Breast epithelium (tissue), 4 donors: ENCODE measurements at places on chromosomes 11 and 22.

GRCh38 chr22:40210818-40211217 is 33.1 kb downstream of the TNRC6B start:
- DNase-seq, result no peak

DNA sequence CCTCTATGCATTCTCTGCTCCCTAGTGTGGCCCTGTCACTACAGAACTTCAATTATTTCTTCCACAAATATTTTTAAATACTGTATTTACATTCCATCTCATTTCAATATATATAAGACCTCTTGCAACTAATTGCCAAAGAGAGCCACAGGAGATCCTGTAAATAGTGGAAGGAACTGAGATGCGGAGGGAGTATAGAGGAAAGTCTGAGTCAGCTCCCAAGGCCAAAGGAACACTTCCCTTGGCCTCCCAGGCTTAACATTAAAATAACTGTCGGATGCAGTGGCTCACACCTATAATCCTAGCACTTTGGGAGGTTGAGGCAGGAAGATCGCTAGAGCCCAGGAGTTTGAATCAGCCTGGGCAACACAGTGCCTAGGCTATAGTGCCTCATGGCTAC is 31.2 kb downstream of the RBFOX2 start:
- no peak for DNase-seq

GRCh38 chr22:40729284-40729683 is 50.0 kb downstream of the MCHR1 start:
- DNase-seq, result no peak

GRCh38 chr11:32094923-32095322 is 4.0 kb downstream of the RCN1 start:
- DNase-seq, result no peak

DNA sequence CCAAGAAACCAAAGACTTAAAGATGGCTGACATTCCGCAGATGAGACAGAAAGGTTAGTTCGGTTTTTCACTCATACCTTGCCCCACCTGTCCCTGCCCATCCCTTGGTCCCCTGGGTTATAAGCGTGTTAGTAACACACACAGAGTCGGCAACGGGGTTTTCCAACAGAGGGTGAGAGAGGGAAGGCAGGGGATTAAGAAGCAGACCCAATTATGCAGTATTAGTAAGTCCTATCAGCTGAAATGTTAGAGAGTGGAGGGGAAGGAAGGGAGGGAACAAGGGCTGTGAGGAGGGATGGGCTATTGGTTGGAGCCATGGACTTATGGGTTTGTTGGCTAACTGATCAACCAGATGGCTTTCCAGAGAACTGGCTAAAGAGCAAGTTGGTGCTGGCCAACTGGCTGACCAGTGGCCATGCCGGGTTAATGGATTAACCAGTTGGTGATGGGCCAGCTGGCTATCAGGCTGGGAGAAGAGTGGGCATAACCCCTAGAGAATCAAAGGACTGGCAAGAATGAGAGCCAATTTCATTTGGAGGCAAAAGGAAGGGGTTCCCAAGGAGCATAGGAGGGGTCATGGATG is 45.5 kb downstream of the NRXN2 start:
- DNase-seq, result no peak

DNA sequence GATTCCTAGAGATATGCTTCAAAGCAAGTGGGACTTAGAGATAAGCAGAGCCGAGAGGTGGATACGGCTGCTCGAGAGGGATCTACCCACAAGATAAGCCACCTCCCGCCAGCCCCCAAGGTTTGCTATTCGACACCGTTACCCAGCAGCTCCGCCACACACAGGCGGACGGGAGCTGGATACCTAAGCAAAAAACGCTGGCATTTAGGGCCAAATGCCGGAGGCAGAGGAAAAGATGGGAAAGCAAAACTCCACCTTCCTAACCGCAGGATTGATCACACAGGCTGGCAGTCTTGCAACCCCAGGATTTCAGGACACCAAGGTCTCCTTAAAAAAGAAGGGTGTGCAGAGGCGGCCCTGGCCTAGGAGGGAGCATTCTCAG is 709 bp downstream of the FTH1 start:
- DNase-seq, result no peak

DNA sequence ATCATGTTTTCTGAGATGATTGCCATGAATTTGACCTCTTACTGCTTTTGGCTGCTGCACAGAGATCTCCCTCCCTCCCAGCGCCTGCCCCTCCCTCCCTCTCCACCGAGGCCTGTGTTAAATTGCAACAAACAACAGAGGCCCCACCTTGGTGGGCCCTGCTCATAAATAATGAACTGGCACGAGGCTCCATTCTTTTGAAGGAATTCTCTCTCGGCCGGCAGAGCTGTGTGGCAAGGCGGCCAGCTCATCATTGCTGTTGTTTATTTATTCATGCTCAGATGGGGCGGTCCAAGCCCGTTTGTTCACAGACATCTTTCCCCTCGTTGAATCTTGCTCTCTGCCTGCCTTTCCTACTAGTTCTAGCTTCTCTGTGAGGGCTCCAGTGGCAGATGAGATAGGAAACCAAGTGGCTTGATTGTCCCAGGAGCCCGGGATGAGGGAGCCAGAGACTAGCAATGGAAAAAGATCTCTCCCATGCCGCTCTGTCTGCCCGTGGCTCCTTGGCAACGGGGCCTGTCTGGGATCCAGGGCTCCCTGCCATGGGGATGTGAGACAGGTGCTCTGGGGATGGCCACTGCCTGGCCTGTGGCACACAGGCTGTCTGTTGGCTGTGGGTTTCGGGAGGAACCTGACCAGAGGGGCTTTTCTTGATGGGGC is 192.6 kb downstream of the DSCAML1 start:
- DNase-seq, result no peak

DNA sequence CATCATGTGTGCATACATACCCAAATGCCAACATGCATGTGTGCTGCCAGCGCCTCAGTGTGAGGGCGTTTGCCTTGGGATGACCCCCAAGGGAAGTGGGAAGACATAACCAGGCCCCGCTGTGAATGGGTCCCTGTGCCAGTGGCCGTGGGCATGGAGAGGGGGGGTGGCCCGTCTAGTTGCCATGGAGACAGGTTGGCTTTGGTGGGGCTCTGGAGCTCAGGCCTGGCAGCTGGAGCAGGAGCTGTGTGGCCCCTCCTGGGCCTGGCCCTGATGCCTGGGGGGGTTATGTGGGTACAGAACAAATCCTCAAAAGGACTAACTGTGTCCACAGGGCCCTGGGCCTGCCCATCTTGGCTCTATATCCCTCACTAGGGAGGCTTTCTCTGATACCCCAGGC is 8.0 kb downstream of the SYT7 start:
- DNase-seq, result no peak

DNA sequence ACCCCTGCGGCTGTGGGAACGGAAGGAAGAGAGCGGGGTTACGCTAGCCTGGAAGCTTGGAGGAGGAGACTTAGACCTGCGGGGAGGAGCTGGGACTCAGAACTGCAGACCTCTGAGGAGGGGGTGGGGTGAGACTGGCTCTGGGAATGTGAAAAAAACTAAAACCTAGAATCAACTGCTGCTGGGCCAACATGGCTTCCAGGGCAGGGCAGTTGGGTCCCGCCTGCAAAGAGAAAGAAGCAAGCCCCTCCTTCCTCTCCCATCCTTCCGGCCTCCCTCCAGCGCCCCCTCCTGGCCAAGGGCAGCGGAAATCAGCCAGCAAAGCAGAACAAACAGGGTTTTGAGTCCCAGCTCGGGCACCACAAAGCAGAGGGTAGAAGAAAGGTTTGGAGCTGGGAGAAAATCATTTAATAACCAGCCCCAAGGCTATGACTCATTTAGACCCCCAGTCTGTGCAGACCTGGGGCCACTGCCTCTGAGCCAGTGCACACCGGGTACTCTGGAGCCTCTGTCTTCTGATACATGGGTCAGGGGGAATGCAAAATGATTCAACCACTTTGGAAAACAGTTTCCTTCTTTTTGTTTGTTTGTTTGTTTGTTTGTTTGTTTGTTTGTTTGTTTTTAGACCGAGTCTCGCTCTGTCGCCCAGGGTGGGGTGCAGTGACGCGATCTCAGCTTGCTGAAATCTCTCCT is 7.3 kb upstream of the NCF4 start:
- no peak for DNase-seq

DNA sequence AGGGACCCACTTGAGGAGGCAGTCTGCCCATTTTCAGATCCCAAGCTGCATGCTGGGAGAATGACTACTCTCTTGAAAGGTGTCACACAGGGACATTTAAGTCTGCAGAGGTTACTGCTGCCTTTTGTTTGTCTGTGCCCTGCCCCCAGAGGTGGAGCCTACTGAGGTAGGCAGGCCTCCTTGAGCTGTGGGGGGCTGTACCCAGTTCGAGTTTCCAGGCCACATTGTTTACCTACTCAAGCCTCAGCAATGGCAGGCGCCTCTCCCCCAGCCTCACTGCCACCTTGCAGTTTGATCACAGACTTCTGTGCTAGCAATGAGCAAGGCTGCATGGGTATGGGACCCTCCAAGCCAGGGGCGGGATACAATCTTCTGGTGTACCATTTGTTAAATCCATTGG is 126.0 kb downstream of the OR4A5 start:
- no peak for DNase-seq

DNA sequence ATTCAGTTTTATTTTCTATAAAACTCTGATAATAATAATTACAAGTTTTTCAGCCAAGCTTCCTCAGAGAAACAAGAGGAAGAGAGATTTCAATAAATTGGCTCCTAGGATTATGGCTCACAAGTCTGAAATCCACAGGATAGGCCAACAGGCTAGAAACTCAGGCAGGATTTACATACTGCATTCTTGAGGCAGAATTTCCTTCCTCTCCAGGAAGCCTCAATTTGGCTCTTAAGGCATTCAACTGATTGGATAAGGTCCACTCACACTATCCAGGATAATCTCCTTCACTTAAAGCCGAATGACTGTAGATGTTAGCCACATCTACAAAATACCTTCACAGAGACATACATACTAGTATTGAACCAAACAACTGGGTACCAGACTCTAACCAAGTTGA is 120.3 kb upstream of the FAT3 start:
- DNase-seq, result no peak

DNA sequence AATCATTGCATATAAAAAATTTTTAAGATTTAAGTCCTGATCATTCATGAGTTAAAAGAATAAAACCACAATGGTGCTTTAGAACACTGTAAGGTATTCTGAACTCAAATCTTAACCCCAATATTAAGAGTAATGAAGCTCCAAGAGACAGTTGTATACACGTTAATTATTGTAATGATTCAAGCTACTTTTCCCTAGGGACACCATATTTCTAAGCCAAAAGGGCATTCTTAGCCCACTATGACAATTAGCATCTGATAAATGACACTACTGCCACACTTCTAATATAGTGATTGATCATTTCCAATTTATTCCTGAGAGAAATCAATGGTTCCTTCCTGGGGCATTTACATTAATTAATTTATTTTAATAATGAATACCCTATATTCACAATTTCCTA is 21.7 kb downstream of the FANCF start:
- no peak for DNase-seq

DNA sequence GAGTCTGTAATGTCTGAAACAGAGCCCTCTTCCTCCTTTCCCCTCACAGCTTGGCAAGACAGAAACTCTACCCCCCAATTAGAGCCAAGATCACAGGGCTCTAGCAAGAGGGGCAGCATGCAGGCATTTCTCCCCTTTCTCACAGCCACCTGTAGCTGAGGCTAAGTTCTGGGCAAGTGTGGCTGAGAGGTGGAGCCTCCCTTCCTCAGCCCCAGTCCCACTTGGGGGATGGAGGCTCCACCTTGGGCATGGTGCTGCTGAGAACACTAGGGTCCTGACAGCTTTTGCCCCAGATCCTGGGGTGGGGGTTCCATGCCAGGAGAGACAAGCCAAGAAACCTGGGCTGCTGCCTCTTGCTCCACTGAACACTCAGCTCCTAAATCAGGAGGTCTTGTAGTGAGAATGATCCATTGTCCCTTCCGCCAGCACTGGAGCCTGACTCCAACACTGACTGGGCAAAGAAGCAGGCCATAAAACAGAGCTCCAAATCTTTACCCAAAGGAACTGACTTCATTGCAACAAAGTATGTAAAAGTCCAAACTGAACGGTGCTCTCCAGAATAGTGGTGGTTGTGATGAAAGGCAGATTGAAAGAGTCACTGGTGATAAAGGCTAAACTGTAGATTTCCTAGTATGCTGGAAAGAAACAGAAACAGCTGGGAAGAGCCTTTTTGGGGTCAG is 25.6 kb downstream of the NARS2 start:
- DNase-seq, result no peak
